ENCODE measurements at places on chromosomes 6 and 20.

DNA sequence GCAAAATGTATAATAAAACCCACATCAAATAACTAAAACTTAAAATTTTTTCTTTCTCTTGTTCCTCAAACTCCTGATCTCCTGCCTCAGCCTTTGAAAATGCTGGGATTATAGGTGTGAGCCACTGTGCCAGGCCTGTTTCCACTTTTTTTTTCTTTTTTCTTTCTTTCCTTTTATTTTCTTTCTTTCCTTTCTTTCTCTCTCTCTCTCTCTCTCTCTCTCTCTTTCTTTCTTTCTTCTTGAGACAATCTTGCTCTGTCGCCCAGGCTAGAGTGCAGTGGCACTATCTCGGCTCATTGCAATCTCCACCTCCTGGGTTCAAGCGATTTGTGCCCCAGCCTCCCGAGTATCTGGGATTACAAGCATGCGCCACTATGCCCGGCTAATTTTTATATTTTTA, 164.6 kb downstream of the OR2B2 start:
- DNase-seq, result no peak

GRCh38 chr6:14380901-14381828, 263.6 kb downstream of the CD83 start:
- no peak for DNase-seq

- no peak for DNase-seq
These were observed 17.7 kb downstream of the WFDC2 start for GRCh38 chr20:45487231-45487635.

- DNase-seq, result no peak
These were observed 23.8 kb downstream of the TMEM74B start for GRCh38 chr20:1160991-1161390.

DNA sequence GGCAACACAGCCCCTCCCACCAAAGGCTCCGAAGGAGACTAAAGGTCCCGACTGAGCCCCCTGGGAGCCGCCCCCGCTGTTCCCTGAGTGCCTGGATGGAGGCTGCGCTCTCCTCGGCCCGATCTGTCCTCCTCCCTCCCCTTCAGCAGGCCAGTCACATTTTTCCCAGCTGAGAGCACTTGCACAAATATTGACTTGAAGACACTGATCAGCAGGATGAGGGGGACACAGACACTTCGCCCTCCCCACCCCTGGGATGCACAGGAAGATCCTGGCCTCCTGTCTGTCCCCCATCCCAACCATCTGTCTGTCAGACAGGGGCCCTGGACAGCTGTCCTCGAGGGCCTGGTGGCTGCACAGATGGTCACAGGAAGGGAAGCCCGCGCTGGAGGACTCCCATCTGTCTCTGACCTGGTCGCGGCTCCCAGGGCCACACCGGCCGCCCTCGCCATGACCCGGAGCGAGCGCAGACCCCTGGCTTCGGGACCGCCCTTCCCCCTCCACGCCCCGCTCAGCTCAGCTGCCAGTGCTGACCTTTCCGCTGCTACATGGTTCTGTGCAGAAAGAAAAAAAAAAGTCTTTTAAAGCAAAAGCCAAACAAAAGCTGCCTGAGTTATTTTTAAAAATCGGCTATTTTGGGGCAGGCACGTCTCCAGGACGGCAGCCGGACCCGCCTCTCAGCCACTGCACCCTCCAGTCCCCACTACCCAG, 11.1 kb downstream of the LAMA5 start:
- no peak for DNase-seq

DNA sequence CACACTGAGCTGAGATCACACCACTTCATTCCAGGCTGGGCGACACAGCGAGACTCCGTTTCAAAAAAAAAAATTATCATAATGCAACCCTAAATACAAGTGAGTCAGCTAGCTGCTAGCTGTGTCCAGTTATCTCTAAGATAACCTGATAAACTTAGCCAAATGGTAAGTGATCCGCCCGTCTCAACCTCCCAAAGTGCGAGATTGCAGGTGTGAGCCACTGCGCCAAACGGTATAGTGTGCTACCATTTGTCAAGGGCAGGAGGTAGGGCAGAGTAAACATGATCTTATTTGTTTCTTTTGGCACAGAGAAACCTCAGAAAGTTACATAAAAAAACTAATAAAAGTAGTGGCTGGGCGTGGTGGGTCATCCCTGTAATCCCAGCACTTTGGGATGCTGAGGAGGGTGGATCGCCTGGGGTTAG, 4.7 kb upstream of the C6orf132 start:
- no peak for DNase-seq

DNA sequence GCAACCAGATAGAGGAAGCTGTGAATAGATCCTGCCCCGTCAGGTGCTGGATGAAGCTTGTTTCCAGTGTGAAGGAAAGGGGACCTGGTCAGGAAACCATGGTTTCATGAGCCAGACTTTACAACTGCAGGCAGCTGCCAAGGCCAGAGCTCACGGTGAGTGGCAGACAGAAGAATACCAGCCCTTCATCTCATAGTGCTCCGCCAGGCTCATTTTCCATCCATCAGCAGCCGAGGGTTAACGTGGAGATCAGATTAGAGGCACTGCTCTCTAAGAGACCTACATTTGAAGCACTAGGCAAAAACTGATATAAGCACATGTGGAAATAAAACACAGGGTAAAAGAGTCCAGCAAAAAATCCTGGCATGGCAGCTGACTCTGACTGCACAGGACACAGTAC, 172.4 kb downstream of the CD24 start:
- no peak for DNase-seq

DNA sequence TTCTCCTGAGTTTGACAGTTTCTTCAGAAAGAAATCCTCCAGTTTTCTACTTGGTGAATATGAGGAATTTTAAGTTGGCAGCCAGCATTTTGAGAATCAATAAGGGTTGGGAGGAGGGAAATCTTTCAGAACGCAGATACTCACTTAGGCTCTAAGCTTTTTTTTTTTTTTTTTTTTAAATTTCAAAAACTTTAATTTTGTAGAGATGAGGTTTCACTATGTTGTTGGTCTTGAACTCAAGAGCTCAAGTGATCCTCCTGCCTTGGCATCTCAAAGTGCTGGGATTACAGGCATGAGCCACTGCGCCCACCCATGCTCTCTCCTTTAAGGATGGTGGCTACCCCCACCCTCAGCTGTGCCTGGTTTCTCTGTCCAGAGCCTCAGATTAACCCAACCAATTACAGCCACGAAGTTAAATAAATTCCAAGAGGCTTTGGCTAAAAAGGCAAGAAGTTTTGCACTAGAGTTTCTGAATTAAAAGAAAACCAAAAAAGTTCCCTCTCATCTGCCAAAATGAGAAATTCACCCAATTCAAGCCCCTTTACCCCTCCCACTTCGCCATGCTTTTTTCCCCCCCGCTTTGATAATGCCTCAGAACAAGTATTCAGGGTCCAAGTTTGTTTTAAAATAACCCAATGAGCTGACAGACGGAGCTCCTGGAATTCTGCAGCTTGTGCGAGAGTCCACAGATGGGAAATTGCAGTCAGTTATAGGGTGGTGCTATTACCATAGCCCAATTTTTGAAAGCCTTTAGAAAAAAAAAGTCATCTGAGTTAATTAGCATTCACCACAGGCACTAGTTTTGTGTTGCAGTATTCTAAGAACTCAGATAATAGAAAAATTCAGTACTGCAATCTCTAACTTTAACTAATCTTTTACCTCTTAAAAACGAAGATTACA, 94.3 kb upstream of the BEND3 start:
- DNase-seq, result no peak

- no peak for DNase-seq
These were observed 785 bp upstream of the ULBP3 start for GRCh38 chr6:150069706-150070105.

- no peak for DNase-seq
These were observed 46.7 kb upstream of the PKIB start for GRCh38 chr6:122563364-122564052.

DNA sequence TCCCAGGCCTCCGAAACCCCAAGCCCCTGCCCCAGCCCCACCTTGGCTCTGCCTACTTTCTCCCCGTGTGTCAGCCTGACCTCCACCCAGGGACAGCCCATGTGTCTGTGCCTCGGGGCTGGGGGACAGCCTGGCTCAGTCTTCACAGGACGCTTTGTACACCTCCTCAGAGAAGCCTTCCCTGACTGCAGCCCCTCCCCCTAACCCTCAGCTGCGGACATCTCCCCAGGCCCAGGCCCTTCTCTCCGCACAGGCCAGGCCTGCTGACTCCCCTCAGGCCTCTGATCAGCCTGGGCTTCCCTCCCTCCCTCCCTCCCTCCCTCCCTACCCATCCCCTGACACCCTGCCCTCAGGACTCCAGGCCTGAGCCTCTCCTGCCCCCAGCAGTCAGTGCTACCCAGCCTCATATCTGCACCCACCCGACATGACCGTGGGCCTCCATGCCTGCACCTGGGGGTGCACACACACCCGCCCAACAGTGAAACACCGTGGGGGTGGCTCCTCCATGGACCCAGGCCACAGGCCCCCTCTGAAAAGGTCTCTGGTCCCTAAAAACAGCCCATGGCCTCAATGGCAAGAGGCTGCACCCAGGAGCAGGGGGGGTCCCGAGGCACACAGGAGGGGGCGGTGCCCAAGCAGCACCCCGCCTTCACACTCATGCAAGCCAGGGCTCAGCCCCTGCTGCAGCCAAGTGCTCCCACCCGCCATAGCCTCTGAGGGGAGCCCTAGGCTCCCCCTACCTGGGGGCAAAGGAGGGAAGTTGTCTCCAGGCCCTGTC, 12.9 kb downstream of the LAMA5 start:
- no peak for DNase-seq

GRCh38 chr20:17969278-17969883, 563 bp downstream of the MGME1 start:
- DNase-seq, result no peak

- DNase-seq, result no peak
These were observed 5.3 kb upstream of the RPF2 start for GRCh38 chr6:110976575-110976974.

DNA sequence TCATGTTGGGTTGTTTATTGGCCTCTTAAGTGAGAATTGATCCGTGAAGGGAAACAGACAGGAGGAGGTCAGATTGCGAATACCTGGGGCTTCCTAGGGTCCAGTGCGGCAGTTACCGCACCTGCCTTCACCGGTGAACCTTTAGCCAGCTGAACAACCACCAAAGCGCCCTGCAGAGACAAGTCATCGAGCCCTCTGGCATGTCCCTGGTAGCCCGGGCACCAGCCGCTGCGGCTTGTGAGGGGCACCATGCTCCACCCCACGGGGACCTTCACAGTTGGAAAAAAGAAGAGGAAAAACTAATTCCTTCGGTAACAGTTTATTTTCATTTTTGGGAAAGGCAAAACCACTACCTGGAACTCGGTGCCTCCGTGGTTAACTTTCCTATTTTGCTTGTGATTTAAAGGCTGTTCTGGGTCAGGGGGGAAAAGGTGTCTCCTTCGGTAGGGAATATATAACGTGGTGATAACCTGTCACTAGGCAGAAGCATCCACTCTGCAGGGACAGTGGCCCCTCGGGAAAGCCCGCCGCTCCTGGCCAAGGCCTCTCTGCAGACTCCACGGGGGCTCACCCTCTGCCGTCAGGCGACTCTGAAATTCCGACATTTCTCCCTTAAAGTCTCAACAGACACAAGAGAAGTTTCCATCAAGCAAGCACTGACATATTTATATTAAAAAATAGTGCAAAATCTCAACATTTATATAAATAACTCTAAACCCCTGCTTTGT, 30.7 kb upstream of the ZBP1 start:
- DNase-seq, result no peak

- no peak for DNase-seq
These were observed 886 bp upstream of the NFATC2 start for GRCh38 chr20:51543422-51543788.

DNA sequence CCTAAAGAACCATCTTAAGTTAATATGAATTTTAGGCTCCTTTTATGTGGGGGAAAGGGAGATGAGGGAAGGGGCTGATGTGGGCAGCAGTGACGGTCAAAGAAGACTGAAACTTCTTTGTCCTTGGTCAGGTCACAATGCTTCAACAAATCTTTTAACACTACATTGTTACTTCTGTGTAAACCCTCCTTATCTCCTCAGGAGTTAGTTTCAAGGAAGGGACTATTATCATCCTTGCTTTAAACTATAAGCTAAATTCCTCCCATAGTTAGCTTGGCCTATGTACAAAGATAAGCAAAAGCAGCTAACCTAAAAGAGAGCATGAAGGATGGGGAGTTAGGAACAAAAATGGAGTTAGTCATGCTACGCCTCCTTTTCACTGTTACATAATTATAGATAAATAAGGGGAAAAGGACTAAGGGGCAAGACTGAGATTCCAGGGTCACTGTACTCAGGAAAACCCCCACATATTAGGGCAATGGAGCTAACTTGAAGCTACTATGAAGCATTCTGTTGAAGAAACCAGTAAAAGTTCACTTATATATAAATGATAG, 172.7 kb upstream of the RUNX2 start:
- no peak for DNase-seq

DNA sequence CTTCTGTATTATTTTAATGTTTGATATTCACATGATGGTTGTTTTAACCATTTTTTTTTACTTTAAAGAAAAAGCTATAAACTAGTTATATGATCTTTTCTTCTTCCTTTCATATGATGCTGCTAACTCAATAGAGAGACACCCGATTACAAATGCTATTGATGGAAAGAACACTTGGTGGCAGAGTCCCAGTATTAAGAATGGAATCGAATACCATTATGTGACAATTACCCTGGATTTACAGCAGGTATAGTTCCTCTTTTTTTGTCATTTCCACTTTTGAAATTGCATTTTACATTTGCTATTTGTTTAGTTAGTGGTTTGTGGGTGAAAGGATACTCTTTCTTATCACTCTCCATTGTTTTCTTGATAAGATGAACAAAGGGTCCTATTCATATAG, 176.7 kb downstream of the LAMA2 start:
- no peak for DNase-seq

GRCh38 chr6:98644063-98644462, 190.3 kb upstream of the POU3F2 start:
- no peak for DNase-seq

DNA sequence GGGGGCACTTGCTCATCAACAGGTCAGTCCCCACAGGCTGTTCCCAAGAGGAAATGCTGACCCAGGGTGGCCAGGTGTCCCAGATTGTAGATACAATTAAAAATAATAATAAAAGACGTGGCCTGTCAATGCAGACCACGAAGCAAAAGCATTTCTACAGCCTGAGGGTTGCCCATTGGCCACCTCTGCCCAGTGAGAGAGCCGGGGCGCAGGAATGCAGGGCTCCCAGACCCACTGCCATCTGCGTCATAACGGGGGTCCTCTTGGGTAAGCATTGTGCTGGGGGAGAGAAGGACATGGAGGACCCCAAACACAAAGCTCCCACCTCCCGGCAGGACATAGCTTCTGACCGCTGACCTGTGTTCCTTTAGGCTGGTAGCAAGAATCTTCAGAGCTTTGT, 22.9 kb upstream of the AFDN start:
- DNase-seq, result no peak
